ENCODE measurements at places on chromosomes 5 and 9. TPM values are rescaled to one million over a fixed set of nuclear protein-coding genes. Genes with fewer than 3 reads are reported as not detected.

The SPATA31E1 gene
- not detected for total RNA-seq

The BAAT gene
- 0.14 TPM for total RNA-seq

The SV2C gene
- total RNA-seq = not detected

The LMX1B gene
- 3.9 TPM for total RNA-seq

The SNCAIP gene
- 0.12 TPM for total RNA-seq

The TSSK1B gene
- total RNA-seq = 0.39 TPM

The NXNL2 gene
- total RNA-seq = 0.49 TPM

The LCNL1 gene
- not detected for total RNA-seq

The IL12B gene
- 0.15 TPM for total RNA-seq

The TLR4 gene
- not detected for total RNA-seq
